SJSA1 (cell line): ENCODE measurements at places on chromosomes 5 and 9. TPM values are rescaled to one million over a fixed set of nuclear protein-coding genes. Genes with fewer than 3 reads are reported as not detected.

Gene ZCCHC9
- total RNA-seq = 33.2 and 53.8 TPM in 2 replicates

Gene SERF1A
- total RNA-seq = 1.6 and 5.9 TPM in 2 replicates

Gene SGCD
- total RNA-seq = not detected in 2 replicates

Gene KIF2A
- 44.0 and 63.6 TPM in 2 replicates for total RNA-seq

Gene PFN3
- total RNA-seq = not detected in 2 replicates

Gene FGD3
- total RNA-seq = not detected in 2 replicates

Gene ENTPD2
- total RNA-seq = not detected in 2 replicates

Gene PRDM9
- not detected in 2 replicates for total RNA-seq

Gene EIF4EBP3
- total RNA-seq = 1.4 TPM in 1 of 2 replicates, not detected in the other

Gene ANKRD18B
- total RNA-seq = not detected in 2 replicates

Gene SLC6A3
- not detected in 2 replicates for total RNA-seq

Gene IL13
- not detected in 2 replicates for total RNA-seq

DNA sequence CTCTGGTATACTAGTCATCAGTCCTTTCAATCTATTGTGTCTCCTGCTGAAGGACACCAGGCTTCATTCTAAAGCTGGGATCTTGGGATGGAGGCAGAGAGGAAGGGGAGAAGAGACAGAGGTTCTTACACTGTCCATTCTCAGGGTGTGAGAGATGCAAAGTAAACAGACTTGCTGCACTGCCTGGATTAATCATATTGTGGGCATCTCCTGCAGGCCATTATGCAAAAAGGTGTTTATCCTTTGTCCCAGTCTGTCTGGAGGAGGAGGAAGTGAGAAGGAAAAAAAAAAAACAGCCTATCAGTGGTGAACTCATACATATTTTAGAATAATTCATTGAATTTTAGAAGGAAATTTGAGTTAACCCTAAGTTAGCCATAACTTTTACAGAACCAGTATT lies 92.9 kb upstream of the TNPO1 start:
- no peak overlapping the region for H3K4me3 ChIP-seq
- DNase-seq = no peak
- no peaks in the 10 kb centered on the region for H3K36me3 ChIP-seq
- no peak overlapping the region for H3K27ac ChIP-seq

DNA sequence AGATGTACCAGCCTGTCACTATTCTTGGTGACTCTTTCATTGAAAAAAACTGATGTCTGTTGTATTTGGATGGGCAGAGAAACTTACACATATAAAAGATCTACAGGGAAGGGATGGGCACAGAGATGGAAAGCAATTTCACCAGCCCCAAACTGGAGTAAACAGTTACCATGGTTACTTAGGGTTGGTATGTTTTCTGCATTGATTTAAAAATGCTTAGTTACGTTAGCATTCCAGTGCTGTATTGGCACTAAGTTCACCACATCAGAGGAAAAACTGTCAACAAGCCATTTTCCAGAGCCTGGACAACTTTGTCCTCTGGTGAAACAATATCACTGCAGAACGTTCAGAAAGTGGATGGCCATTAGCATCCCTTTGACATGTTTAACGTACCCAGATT lies 28.0 kb downstream of the MARCHF3 start:
- H3K36me3 ChIP-seq = no peaks in the 10 kb centered on the region
- no peaks in the 10 kb centered on the region for H3K27me3 ChIP-seq
- DNase-seq = no peak
- peak overlapping the region; percentile 82 for H3K27ac ChIP-seq
- H3K4me1 ChIP-seq = peaks cover 24% of the 10 kb centered on the region
- no peak overlapping the region for H3K4me3 ChIP-seq

- no peaks in the 10 kb centered on the region for H3K27me3 ChIP-seq
- H3K27ac ChIP-seq = no peak overlapping the region
- H3K4me3 ChIP-seq = no peak overlapping the region
- DNase-seq = no peak
- H3K36me3 ChIP-seq = no peaks in the 10 kb centered on the region
These were observed 71.4 kb upstream of the ATP10B start for GRCh38 chr5:160923411-160923810.

DNA sequence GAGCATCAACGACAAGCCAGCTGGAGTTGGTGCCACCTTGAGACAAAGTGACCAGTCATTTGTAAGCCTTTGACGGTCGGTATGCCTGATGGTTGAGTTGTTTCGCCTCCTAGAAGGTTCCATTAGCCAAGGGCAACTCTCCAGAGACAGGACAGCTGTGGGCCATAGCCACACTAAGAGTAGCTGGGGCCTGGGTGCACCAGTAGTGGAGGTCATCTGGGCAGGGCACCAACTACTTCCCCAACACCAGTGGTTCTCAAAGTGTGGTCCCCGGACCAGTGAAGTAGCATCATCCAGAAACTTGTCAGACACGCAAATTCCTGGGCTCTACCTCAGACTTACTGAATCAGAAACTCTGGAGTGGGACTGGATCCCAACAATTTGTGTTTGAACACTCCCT lies 217.5 kb upstream of the TAS2R1 start:
- H3K4me1 ChIP-seq = no peaks in the 10 kb centered on the region
- no peaks in the 10 kb centered on the region for H3K36me3 ChIP-seq
- no peak overlapping the region for H3K4me3 ChIP-seq
- no peak overlapping the region for H3K27ac ChIP-seq
- no peaks in the 10 kb centered on the region for H3K27me3 ChIP-seq
- no peak for DNase-seq

GRCh38 chr5:21225223-21226064 lies 1237.4 kb upstream of the CDH18 start:
- no peaks in the 10 kb centered on the region for H3K36me3 ChIP-seq
- no peak for DNase-seq
- H3K27ac ChIP-seq = no peak overlapping the region
- no peak overlapping the region for H3K4me3 ChIP-seq

- H3K4me1 ChIP-seq = no peaks in the 10 kb centered on the region
- no peaks in the 10 kb centered on the region for H3K36me3 ChIP-seq
- H3K27ac ChIP-seq = no peak overlapping the region
- H3K4me3 ChIP-seq = no peak overlapping the region
- H3K27me3 ChIP-seq = 0 out of 2 replicates have a peak, but pooled peaks cover 4% of the 10 kb centered on the region
These were observed 88.4 kb upstream of the GPBP1 start for GRCh38 chr5:57085306-57086081.

- DNase-seq = no peak
- no peak overlapping the region for H3K4me3 ChIP-seq
- H3K27ac ChIP-seq = no peak overlapping the region
- H3K36me3 ChIP-seq = no peaks in the 10 kb centered on the region
- H3K4me1 ChIP-seq = no peaks in the 10 kb centered on the region
These were observed 369.0 kb downstream of the SPOCK1 start for GRCh38 chr5:137129886-137130680.

GRCh38 chr5:66324357-66324756 lies 180.3 kb downstream of the SREK1 start:
- no peak for DNase-seq
- no peaks in the 10 kb centered on the region for H3K36me3 ChIP-seq
- no peak overlapping the region for H3K4me3 ChIP-seq

- peaks cover 3% of the 10 kb centered on the region; the same call in 1 of the 2 replicates for H3K36me3 ChIP-seq
- H3K4me1 ChIP-seq = peaks cover 8% of the 10 kb centered on the region
- no peak overlapping the region for H3K27ac ChIP-seq
These were observed 3.9 kb downstream of the CSNK1G3 start for GRCh38 chr5:123515904-123516303.

- no peaks in the 10 kb centered on the region for H3K4me1 ChIP-seq
- DNase-seq = no peak
- no peaks in the 10 kb centered on the region for H3K27me3 ChIP-seq
- no peaks in the 10 kb centered on the region for H3K36me3 ChIP-seq
- no peak overlapping the region for H3K27ac ChIP-seq
These were observed 23.0 kb downstream of the RIGI start for GRCh38 chr9:32503008-32503407.

GRCh38 chr5:135649435-135649834 lies 70.6 kb upstream of the CXCL14 start:
- peaks cover 12% of the 10 kb centered on the region for H3K4me1 ChIP-seq
- no peaks in the 10 kb centered on the region for H3K36me3 ChIP-seq
- no peak overlapping the region for H3K27ac ChIP-seq
- no peak for DNase-seq
- H3K27me3 ChIP-seq = no peaks in the 10 kb centered on the region

DNA sequence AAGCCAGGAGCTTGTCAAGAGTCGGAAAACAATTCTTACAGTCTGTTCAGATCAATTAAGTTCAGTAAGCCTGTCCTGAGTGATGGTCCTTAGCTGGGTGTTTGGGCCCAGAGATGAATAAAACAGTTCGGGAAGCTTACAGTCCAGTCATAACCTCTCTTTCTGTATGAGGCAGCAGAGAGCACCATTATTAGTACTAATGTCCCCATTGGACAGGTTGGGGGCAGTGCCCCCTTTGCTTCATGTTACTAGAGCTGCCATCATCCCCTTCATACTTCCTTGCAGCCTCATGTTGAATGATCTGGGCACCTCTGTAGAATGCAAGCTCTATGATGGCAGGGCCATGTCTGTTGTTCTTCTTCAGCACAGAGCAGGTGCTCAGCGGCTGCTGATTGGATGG lies 9.8 kb downstream of the DOCK2 start:
- H3K36me3 ChIP-seq = no peaks in the 10 kb centered on the region
- H3K27ac ChIP-seq = no peak overlapping the region
- no peak overlapping the region for H3K4me3 ChIP-seq
- no peaks in the 10 kb centered on the region for H3K27me3 ChIP-seq
- DNase-seq = no peak
- peaks cover 26% of the 10 kb centered on the region for H3K4me1 ChIP-seq

- H3K4me3 ChIP-seq = no peak overlapping the region
- H3K27me3 ChIP-seq = no peaks in the 10 kb centered on the region
- no peak for DNase-seq
- H3K4me1 ChIP-seq = no peaks in the 10 kb centered on the region
These were observed 299.2 kb downstream of the EDIL3 start for GRCh38 chr5:84085387-84086041.

DNA sequence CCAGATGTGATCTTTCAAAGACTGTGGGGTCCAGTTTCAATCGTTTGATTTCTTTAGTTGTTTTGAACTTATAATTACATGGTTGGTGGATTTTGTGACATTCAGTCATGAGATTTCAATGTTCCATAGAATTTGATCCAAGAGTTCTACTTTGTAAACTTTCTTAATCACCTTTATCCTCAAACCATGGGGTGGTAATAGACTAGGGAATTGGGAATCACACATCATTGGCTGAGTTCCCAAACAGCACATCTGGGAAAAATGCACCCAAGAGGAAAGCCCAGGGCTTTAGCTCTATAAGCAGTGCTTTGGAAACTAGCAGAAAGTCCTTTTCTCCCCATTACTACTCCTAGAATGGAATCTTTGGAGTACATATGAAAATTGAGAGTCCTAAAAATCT lies 177.6 kb downstream of the NNT start:
- H3K4me3 ChIP-seq = no peak overlapping the region
- DNase-seq = no peak
- no peak overlapping the region for H3K27ac ChIP-seq
- no peaks in the 10 kb centered on the region for H3K4me1 ChIP-seq
- H3K27me3 ChIP-seq = no peaks in the 10 kb centered on the region

- DNase-seq = no peak
- H3K4me1 ChIP-seq = no peaks in the 10 kb centered on the region
- H3K27ac ChIP-seq = no peak overlapping the region
- H3K4me3 ChIP-seq = no peak overlapping the region
- H3K36me3 ChIP-seq = no peaks in the 10 kb centered on the region
- H3K27me3 ChIP-seq = no peaks in the 10 kb centered on the region
These were observed 155.5 kb downstream of the RAB3C start for GRCh38 chr5:58738336-58738735.

GRCh38 chr5:78753093-78753531 lies 104.5 kb upstream of the LHFPL2 start:
- no peak overlapping the region for H3K4me3 ChIP-seq
- no peaks in the 10 kb centered on the region; the same call in 1 of the 2 replicates for H3K27me3 ChIP-seq
- peaks cover 35% of the 10 kb centered on the region for H3K4me1 ChIP-seq
- no peak overlapping the region for H3K27ac ChIP-seq

DNA sequence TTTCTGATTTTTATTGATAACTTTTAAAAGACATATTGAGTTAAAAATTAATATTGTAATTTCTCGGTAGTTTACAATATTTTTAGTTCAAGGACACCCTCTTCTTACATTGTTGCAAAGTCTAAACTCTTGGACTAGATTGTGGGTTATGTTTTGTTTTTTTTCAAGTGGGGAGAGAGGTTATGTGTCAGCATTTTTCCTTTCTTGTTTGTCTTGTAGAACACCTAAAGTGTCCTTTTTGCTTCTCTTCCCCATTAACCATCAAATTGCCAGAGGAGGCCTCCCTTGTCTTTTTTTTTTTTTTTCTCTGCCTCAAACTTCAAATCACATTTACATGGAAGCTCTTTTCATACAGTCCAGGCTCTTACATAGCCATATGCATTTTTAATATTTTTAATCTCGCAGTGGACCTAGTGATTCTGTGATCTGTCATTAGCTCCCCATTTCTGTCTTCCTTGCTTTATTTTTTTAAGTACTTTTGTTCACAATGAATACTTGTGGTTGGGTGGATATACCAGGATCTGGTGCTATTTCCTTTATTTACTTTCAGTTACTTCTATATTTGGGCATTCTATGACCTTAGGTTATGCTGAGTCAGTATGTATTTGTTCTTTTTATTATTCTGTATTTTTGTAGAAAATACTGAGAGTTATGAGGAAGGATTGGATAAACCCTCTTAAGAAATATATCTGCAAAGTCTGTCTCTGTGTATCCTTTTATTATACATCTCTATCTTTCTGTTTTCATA lies 2280.6 kb upstream of the ACO1 start:
- no peak for DNase-seq
- no peaks in the 10 kb centered on the region for H3K4me1 ChIP-seq
- no peak overlapping the region for H3K27ac ChIP-seq
- no peaks in the 10 kb centered on the region for H3K36me3 ChIP-seq

GRCh38 chr9:114612272-114612923 lies 1.3 kb downstream of the TMEM268 start:
- H3K4me1 ChIP-seq = peaks cover 18% of the 10 kb centered on the region
- no peaks in the 10 kb centered on the region for H3K36me3 ChIP-seq
- H3K27ac ChIP-seq = no peak overlapping the region
- no peaks in the 10 kb centered on the region for H3K27me3 ChIP-seq
- DNase-seq = no peak
- peak overlapping the region; percentile 63 for H3K4me3 ChIP-seq

- DNase-seq = peak; percentile 52
- H3K4me3 ChIP-seq = no peak overlapping the region
- H3K36me3 ChIP-seq = no peaks in the 10 kb centered on the region
These were observed 126.4 kb downstream of the LPAR1 start for GRCh38 chr9:110911659-110912418.

DNA sequence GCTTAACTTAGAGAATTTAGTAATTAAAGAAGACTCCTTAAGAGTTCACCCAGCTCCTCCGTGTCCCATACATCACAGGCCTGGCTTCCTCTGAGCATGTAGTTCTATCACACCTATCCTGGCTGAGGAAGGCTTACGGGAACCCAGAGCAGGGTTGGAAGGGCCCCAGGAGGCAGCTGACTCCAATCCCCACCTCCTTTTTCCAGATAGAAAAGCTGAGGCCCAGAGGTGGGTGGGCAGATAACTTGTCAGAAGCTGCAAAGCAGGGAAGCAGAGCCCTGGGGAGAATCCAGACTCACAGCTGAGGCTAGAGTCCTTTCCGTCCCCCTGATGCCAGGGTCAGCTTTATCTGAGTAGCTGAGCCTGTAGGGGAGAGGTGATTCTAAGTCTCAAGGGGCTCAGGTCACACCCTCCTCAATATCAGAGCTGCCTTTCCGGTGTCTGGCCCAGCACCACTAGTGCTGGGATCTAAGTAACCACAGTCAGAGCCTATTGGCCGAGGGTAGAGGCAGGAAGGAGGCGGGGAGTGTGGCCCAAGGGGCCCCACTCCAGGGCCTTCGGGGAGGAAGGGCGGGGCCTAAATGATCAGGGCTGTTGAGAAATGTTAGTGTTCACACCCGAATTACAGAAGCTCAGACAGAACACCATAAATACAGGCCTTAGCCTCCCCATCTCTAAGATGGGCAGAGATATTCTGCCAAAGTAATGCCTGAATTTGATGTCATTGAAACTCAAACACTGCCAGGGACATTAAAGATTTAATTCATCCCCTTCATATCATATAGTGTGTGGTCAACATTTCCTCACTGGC lies 9.9 kb downstream of the CCDC69 start:
- H3K27ac ChIP-seq = no peak overlapping the region
- no peaks in the 10 kb centered on the region for H3K4me1 ChIP-seq
- no peak overlapping the region for H3K4me3 ChIP-seq
- H3K36me3 ChIP-seq = no peaks in the 10 kb centered on the region
